ENCODE measurements at places on chromosomes 2 and 18. TPM values are rescaled to one million over a fixed set of nuclear protein-coding genes. Genes with fewer than 3 reads are reported as not detected.

DYNAP gene
- total RNA-seq = not detected

TRIB2 gene
- 109 TPM for total RNA-seq

HOXD9 gene
- not detected for total RNA-seq

ZSWIM2 gene
- 0.10 TPM for total RNA-seq

PLEKHH2 gene
- total RNA-seq = 8.9 TPM

RGPD8 gene
- total RNA-seq = 23.0 TPM

ITGB1BP1 gene
- 41.6 TPM for total RNA-seq

GNAL gene
- 0.20 TPM for total RNA-seq

EGR4 gene
- not detected for total RNA-seq

PSTPIP2 gene
- total RNA-seq = 3.5 TPM

C2orf66 gene
- total RNA-seq = 0.59 TPM

DNAJC5G gene
- not detected for total RNA-seq

RAB11FIP5 gene
- total RNA-seq = 81.0 TPM

SOX11 gene
- 0.03 TPM for total RNA-seq

FRZB gene
- total RNA-seq = 0.72 TPM

GDF7 gene
- 0.63 TPM for total RNA-seq

NT5C1B gene
- total RNA-seq = not detected

UGT1A8 gene
- total RNA-seq = not detected

ERBB4 gene
- 2.6 TPM for total RNA-seq

GPR17 gene
- total RNA-seq = not detected

DCAF17 gene
- 26.2 TPM for total RNA-seq

KIAA2012 gene
- total RNA-seq = not detected

GALNT14 gene
- total RNA-seq = 5.3 TPM

IL36RN gene
- not detected for total RNA-seq

SCYGR4 gene
- not detected for total RNA-seq

ASXL3 gene
- under 0.01 TPM for total RNA-seq

SLC40A1 gene
- 53.8 TPM for total RNA-seq

DSG4 gene
- not detected for total RNA-seq

ANTXR1 gene
- 89.3 TPM for total RNA-seq

STAT4 gene
- 0.56 TPM for total RNA-seq

BABAM2 gene
- 25.1 TPM for total RNA-seq

COL6A3 gene
- 2,074 TPM for total RNA-seq

SELENOI gene
- total RNA-seq = 15.8 TPM

PSMA8 gene
- not detected for total RNA-seq

COL4A3 gene
- total RNA-seq = 3.5 TPM

CD28 gene
- not detected for total RNA-seq

CXCR1 gene
- not detected for total RNA-seq

SERPINB10 gene
- not detected for total RNA-seq

KRTCAP3 gene
- total RNA-seq = 0.39 TPM

MAP3K19 gene
- total RNA-seq = not detected

MALL gene
- 48.5 TPM for total RNA-seq

GREB1 gene
- 0.52 TPM for total RNA-seq

CDK15 gene
- total RNA-seq = 1.5 TPM

KCNE4 gene
- total RNA-seq = 37.7 TPM

C2orf72 gene
- 6.3 TPM for total RNA-seq

IFT172 gene
- 38.3 TPM for total RNA-seq

REG3G gene
- not detected for total RNA-seq

CDH19 gene
- total RNA-seq = 0.33 TPM

CRYGD gene
- not detected for total RNA-seq

DRC1 gene
- total RNA-seq = 0.07 TPM

ANKRD62 gene
- total RNA-seq = not detected
